NCI-H446 treated with DMSO at 0.1 percent for 48 hours (cell line): ENCODE measurements at places on chromosomes 12 and 14.
A peak's percentile ranks its signal among the peaks of the same experiment; 100 is the strongest.

DNA sequence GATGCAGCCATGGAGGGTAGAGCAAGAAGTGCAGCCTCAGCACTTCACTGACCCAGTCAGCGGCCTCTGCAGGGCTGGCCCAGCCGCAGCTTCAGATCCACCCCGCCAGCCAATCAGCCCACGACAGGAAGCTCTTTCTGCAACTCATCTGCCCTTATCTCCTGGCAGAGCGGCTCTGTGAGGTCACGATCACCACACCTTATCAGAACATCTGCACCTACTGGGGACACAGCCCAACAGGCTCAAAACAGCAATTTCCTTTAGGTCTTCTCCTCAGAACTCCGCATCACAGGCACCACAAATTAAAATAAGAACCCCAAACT is 287.3 kb downstream of the BCL11B start:
- DNase-seq, result no peak

DNA sequence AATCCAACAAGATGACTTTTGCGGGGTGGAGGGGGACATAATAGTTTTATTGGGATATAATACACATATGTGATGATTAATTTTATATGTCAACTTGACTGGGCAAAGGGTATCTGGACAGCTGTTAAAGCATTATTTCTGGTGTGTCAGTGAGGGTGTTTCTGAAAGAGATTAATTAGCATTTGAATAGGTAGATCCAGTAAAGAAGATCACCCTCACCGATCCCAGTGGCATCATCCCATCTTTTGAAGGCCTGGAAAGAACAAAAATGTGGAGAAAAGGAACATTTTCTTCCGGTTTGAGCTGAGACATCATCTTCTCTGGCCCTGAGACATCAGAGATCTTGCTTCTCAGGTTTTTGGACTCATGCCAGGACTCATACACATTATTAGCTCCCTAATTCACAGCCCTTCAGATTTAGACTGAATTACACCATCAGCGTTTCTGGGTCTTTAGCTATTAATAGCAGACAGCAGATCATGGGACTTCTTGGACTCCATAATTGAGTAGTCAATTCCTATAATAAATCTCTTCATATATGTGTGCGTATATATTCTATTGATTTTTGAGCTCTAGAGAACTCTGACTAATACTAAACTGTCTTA is 283.6 kb downstream of the PCNX1 start:
- DNase-seq, result peak; percentile 19

- no peak for DNase-seq
Observed at GRCh38 chr14:89378119-89378518, 38.9 kb downstream of the FOXN3 start.

- no peak for DNase-seq
Observed at GRCh38 chr12:103093499-103094106, 136.1 kb downstream of the ASCL1 start.

DNA sequence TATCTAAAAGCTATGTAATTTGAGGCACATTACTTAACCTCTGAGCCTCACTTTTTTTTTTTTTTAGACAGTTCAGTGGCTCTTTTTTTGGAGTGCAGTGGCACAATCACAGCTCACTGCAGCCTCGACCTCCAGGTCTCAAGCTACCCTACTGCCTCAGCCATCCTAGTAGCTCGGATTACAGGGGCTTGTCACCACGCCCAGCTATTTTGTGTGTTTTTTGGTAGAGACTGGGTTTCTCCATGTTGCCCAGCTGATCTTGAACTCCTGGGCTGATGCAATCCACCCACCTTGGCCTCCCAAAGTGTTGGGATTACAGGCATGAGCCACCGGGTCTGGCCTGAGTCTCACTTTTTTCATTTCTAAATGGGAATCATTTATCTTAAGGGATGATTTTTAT is 192.0 kb upstream of the PDZRN4 start:
- no peak for DNase-seq

GRCh38 chr12:31589904-31590641 is 863 bp downstream of the DENND5B start:
- no peak for DNase-seq

DNA sequence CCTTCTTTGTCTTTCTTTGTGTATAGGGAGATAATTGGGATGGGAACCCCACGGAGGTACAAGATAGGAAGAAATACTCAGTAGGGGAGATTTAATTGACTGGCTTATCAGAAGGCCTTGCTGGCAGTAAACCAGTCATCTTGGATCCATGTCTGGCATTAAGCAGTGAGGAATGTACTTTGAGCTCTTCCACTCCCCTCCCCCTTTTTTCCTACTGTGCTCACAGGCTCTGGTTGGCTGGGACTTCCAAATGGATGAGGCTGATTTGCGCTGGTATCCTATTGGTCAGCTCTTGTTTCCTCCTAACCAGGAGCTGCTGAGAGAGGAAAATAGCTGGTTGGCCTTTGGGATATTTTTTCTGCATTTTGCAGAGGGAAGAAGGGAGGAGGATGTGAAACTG is 24.7 kb downstream of the NGDN start:
- DNase-seq, result no peak

DNA sequence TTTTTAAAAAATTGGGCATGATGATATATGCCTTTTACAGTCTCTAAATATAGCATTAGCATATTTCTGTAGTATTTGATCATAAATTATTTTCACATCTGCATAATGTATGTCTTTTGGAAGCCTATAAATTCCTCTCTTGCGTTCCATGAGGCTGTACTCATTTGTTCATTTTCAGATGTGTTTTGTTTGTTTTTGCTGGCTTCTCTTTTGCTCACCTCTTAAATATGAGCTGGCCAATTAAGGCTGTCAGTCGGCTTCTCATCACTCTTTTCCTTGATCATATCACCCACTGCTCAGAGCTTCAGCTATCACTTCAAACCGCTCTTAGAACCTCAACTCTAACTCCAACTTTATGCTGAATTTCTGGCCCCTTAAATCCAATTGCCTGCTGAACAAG is 6.6 kb downstream of the TMEM263 start:
- DNase-seq, result no peak

GRCh38 chr14:81455390-81455789 is 55.3 kb upstream of the STON2 start:
- DNase-seq, result no peak
